NCI-H748 treated with DMSO at 0.1 percent for 48 hours (cell line): ENCODE measurements at places on chromosomes 5 and 9.

DNA sequence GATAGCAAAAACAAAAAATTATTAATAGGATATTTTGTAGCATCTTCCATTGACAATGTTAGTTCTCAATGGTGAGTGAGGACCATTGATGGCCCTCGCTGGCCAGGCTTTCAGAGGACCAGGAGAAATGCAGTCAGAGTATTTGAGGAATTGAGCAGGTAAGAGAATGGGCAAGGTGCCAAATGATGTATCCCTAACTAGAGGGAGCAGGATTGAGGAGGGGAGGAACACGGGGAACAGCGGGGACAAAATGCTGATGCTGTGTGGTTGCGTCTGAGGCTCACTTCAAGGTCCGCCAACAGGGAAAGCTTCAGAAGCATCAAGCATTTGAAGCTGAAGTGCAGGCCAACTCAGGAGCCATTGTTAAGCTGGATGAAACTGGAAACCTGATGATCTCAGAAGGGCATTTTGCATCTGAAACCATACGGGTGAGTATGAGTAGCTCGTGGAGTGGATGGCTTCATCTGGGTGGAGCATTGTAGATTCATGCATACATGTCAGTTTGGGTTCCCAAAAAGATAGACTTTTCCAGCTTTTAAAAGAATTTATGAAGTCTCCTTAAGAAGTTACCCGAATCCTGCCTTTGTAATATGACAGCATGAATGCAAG lies 16.2 kb downstream of the SPTAN1 start:
- no peak for DNase-seq

GRCh38 chr9:15299374-15299939 lies 7.6 kb downstream of the TTC39B start:
- no peak for DNase-seq

DNA sequence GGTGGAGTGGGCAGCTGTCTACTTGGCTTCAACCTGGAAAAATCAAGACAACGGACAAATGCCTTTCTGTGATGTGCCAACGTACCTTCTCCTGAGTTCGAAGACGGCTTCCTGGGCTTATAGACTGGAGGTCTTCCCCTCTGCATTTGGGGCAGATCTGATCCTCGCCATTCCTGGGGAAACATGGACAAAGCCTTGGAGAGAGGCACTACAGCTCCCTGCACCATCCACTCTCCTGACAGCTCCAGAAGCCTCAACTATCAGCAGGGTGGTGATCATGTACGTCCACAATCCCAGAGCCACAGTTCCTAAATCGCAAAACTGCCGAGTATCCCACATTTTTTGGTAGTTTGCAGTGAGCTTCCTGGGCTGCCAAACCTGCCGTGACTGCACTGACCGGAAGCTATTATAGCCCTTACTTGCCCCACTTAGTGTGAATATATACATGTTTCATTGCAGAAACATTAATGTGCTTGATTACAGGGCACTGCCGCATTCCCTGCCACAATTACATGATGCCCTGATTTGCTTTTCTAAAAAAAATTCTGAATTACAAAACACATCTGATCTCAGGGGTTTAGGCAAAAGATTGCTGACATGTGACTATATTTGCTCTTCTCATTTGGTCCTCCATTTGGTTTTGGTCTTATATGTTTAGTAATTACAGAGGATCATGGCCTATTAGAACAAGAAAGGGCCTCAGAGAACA lies 2.8 kb downstream of the TRAF1 start:
- no peak for DNase-seq

GRCh38 chr9:5626727-5627634 lies 1.9 kb upstream of the RIC1 start:
- DNase-seq: no peak

DNA sequence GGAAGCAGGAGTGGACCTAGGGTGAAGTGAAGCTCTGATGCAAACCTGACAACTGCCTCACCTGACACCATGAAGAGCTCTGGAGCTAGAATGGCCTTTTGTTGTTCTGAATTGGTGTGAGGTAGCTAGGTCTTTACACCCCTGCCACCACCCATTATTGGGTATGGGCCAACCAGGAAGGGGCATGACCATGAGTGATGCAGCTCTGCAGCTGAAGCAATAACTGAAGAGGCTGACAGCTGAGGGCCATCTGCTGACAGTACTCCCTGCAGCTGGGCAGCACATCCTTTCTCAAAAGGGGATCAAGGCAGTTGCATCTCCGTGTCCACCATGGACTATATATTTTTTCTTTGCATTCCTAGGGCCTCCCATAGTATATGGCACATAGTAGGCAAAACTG lies 87.0 kb upstream of the TLE1 start:
- DNase-seq: peak; percentile 3

GRCh38 chr9:95343725-95344287 lies 26.3 kb upstream of the FANCC start:
- DNase-seq: no peak

GRCh38 chr9:111661802-111662521 lies 557 bp downstream of the GNG10 start:
- peak; percentile 7 for DNase-seq

DNA sequence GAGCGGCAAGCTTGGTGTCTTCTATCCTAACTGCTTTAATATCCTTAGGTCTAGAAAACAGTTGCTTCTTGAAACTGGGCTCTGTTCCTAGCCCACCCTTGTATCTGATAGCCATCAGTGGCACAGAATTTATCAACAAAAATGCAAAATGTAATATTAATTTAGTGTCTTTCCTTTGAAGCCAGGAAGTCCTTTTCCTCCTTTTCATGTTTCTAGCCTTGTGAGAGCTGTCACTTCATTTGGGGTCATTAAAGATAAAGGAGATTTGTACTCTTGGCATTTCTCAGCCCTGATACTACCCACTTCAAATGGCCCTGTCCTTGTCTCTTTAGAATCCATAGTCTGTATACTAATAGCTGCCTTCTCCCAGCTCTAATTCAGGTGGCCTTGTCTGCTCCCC lies 111.0 kb downstream of the GAS1 start:
- no peak for DNase-seq

DNA sequence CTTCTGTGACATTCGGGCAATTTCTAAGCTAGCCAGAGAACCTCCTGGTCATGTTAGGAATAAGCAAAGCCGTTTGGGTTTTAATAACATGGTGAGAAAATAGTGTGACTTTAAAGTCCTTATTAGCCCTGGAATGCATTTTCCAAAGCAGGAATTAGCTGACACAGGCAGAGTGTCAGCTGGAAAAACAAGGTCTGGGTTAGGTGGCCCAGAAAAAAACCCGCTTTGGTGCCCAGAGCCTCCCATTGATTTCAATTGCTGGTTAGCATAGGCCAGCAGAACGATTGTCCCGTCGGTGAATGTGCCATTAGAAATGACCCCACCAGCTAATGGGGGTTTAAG lies 62.1 kb upstream of the CPEB4 start:
- no peak for DNase-seq

- no peak for DNase-seq
Measured at GRCh38 chr9:84711936-84712335, 42.4 kb downstream of the NTRK2 start.

DNA sequence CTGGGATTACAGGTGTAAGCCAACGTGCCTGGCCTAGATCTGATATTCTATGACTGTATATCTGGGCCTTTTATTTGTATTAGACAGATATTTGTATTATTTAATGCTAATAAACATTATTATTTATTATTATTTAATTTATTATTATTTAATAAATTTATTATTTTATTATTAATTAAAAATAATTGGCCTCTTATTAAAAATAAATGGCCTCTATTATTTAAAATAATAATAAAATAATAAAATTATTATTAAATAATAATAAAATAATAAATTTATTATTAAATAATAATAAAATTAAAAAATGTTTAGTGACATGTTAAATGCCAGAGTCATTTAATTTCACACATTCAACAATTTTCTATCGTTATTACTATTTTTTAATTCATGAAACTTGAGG lies 9.8 kb upstream of the COL15A1 start:
- no peak for DNase-seq

GRCh38 chr5:171999877-172000276 lies 6.6 kb downstream of the FBXW11 start:
- DNase-seq: no peak

DNA sequence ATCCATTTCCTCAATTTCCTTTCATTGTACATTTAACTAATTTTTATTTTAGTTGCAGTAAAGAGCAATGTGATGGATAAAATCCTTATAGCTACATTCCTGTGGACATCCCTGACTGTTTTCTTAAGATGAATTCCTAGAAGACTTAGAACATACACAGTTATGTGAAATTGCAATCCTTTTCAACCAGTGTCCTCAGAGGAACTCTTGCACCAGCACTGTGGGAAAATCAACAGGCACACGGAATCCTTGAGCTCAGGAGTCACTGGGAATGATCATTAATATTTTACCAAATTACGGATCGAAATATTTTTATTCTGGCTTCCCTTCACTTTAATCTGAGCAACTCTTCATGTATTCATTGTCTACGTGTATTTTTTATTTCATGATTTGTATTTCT lies 901.9 kb upstream of the WWC1 start:
- DNase-seq: no peak

DNA sequence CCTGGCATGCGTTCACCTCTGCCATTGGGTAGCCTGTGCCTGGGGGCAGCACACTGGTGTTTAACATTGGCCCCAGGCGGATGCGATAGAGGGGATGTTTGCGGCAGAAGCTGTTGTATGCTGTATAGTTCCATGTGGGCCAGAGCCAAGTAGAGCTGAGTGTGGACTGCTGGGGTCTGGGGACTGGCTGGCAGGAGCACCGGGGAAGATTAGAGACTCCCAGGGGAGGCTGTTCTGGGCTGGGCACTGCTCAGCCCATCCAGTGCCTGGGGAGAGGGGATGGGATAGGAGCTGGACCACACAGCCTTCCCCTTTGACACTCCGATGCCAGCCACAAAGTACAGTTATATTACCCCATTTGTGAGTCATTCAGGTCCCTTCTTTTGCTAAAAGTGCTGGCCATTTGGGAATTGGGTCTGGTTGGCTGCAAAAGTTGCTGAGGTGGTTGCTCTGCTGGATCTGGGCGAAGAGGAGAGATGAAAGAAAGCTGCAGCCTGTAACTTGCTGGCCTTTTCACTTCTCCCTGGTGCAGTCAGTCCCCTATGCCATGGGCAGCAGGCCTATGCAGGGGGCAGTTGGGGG lies 73.8 kb downstream of the RGS3 start:
- no peak for DNase-seq

- DNase-seq: no peak
Measured at GRCh38 chr9:113625486-113625885, 162.0 kb downstream of the RGS3 start.

DNA sequence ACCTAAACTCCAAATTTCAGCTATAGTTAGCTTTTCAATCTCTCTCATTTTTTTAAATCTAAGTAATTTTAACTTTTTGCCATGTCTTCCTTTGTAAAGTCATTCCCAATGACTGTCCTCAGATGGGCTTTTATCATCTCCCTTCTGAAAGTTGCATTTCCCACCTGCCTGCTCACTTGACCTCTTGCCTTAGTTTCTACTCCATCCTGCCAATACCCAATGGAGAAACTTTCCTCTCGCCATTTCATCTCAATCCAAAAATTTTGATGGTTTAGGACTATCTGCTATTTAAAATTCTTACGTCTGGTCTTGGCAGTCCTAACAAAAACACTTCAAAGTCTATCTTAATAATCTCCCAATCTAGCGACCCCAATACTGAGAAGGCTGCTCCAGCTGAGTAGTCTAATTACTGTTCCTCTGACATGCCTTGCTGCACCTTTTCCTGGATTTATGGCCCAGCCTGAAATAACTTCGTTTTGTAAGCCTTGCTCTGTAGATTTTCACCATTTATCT lies 231.3 kb downstream of the PRR16 start:
- no peak for DNase-seq

DNA sequence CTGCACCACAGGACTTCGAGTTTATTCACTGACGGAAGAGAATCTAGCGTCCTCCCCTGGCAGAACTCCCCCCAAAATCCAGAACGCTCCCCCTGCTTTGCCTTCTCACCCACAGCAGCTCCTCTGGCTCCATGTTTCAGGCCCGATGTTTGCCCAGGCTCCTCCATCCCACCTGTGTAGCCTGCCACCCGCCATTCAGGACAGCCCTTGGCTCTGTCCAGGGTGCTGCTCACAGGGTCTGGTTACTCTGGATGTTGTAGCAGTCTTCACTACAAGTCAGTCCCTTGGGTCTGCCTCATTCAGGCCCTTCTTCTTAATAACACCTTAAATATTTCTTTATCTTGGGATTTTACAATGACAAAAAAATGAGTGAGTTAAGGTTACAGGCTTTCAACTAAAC lies 41.3 kb upstream of the SV2C start:
- no peak for DNase-seq

- no peak for DNase-seq
Measured at GRCh38 chr9:673264-673965, 168.1 kb upstream of the DMRT1 start.

GRCh38 chr5:142966121-142966420 lies 195.9 kb downstream of the ARHGAP26 start:
- DNase-seq: no peak

GRCh38 chr9:35570709-35571504 lies 34.2 kb upstream of the TESK1 start:
- no peak for DNase-seq

GRCh38 chr9:89274838-89275237 lies 36.2 kb upstream of the CKS2 start:
- DNase-seq: no peak

GRCh38 chr9:100294806-100295205 lies 57.9 kb downstream of the TEX10 start:
- no peak for DNase-seq

GRCh38 chr9:32251539-32251938 lies 132.9 kb upstream of the ACO1 start:
- peak; percentile 79 for DNase-seq

- no peak for DNase-seq
Measured at GRCh38 chr5:96680759-96681470, 18.7 kb downstream of the CAST start.

GRCh38 chr5:84585218-84585617 lies 200.5 kb upstream of the EDIL3 start:
- DNase-seq: no peak

- peak; percentile 88 for DNase-seq
Measured at GRCh38 chr5:40985501-40985900, 76.2 kb downstream of the C7 start.

- no peak for DNase-seq
Measured at GRCh38 chr5:151674626-151675610, 11.8 kb downstream of the SPARC start.

DNA sequence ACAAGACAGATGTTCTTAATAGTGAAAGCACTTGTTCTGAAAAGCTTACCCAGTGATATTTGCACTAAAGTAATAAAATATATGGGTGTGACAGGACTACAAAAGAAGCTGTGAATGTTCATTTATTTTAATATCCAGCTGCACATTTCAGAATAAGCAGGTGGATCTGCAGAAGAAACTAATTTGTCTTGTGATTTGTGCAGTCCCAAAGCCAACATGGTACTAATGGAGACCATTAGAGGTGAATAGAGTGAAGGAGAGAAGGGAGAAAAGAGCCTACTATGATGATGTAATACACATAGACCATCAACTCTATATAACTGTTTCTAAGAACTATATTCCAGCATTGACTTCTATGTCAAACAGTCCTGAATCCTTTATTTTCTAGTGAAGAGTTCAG lies 362.8 kb downstream of the ISL1 start:
- DNase-seq: peak; percentile 20

- DNase-seq: no peak
Measured at GRCh38 chr5:51573835-51574234, 190.6 kb downstream of the ISL1 start.

- no peak for DNase-seq
Measured at GRCh38 chr9:6045364-6045763, 29.9 kb upstream of the RANBP6 start.

GRCh38 chr9:137459601-137460362 lies 648 bp upstream of the NSMF start:
- no peak for DNase-seq
